Inflammatory macrophage treated with lipopolysaccharide for 1 hour (primary cell): ENCODE measurements at places on chromosomes 16 and 17.
A peak's percentile ranks its signal among the peaks of the same experiment; 100 is the strongest.

GRCh38 chr17:44903012-44903685, 3.9 kb upstream of the EFTUD2 start:
- DNase-seq, result no peak

DNA sequence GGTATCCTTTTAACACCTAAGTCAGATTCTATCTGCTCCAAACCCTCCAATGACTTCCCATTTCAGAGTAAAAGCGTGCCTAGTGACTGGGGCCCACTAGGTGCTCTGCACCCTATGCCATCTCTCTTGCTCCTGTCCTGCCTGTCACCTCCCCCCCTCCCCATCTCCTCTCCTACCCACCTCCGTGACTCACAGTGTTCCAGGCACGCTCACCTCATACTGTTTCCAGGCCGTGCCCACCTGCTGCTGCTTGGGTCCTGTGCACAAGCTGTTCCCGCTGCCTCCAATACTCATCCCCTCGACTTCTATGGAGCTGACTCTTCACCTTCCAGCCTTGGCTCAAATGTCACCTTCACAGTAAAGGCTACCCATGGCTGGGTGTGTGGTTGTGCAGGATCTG, 21.7 kb downstream of the DNAH3 start:
- DNase-seq, result no peak

- DNase-seq, result no peak
These were observed 5.8 kb downstream of the MTHFSD start for GRCh38 chr16:86549076-86549892.

GRCh38 chr17:70242781-70243437, 73.6 kb downstream of the KCNJ2 start:
- no peak for DNase-seq

- no peak for DNase-seq
These were observed 27.8 kb downstream of the USP36 start for GRCh38 chr17:78812855-78813254.

DNA sequence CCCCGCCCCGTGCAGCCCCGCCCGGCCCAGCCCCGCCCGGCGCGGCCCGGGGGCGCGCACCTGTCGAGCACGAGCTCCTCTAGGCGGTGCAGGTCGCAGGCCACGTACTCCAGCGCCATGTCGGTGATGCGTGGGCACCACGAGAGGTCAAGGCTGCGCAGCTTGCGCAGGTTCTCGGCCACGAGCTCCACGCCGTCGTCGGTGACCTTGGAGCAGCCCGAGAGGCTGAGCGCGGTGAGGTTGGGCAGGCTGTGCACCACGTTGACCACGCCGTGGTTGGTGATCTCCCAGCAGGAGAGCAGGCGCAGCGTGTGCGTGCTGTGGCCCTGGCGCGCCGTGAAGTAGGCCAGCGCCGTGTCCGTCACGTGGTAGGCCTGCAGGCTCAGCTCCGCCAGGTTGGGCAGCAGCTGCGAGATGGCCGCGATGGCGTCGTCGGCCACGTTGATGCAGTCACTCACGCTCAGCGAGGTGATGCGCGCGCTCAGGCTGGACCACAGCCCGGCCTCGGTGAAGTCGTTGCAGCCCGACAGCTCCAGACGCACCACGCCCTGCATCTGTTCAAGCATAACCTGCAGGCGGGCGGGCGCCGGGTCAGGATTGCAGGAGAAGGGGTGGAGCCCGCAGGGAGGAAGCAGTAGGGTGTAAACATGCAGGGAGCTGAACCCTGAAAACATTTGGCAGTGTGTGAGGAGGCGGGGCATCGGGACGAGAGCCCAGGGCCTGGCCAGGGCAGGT, 5.3 kb upstream of the WDR24 start:
- no peak for DNase-seq

- no peak for DNase-seq
These were observed 10.7 kb downstream of the CORO6 start for GRCh38 chr17:29612094-29612403.

- no peak for DNase-seq
These were observed 15.4 kb upstream of the MEAK7 start for GRCh38 chr16:84519855-84520254.

DNA sequence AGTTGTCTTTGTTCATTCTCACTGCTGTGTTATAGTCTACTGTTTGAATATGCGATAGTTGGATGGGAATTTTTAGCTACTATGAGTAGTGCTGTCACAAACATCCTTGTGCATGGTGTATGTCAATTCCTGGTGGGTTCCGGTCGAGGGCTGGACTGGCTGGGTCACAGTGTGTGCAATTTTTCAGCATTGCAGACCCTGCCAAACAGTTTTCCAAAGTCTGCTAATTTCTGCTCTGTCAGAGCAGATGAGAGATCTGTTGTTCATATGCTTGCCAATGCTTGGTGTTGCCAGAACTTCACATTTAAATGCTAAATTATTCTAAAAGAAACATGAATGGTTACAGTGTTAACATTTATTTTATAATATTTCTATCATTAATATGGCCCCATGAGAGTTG, 3.6 kb upstream of the C16orf96 start:
- no peak for DNase-seq

DNA sequence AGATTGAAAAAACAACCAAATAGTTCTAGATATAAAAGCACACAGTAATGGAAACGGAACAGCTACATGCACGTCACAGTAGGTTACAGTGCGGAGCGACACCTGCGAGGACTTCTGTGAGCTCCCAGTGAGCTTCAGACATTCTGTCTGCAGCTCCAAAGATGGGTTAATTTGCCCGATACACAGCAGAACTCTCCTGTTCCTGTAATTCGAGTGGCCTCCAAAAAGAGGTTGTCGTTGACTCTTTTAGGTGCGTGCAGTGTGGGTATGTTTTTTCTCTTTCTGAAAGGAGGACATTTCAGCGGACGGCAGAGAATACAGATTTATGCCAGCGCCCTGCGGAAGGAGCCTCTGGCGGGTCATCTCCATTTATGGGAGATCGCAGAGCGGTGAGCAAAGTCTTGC, 2.9 kb downstream of the OR1F1 start:
- no peak for DNase-seq

GRCh38 chr16:88929091-88929445, 47.9 kb downstream of the CBFA2T3 start:
- no peak for DNase-seq

DNA sequence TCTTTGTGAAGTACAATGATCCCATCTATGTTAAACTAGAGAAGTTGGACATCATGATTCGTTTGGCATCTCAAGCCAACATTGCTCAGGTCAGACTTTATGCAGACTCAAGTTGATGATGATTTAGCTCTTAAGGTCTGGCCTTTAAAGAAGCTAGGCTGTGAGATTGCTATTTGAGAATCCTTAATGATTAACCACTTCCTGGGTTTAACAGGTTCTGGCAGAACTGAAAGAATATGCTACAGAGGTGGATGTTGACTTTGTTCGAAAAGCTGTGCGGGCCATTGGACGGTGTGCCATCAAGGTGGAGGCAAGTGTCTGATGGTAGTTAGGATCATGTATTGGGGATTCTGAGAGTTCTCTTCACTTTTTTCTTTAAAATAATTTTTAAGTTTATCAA, 40.3 kb downstream of the AP2B1 start:
- no peak for DNase-seq

DNA sequence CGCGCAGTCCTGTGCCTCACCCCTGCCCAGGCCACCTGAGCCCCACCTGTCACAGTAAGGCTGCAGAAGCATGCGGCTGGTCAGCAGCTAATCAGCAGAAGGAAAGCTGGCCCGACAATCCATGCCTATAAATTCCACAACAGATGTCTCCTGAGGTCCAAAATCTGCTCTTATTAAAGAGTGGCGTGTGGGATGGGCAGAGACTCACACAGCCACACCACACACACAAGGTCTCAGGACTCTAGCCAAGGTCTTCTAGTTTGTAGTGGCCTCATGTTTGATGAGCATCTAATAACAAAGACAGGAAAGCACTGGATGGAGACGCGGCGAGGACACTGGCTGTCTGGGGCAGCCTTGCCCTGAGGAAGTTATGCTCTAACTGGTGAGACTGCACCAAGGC, 55.9 kb downstream of the ANKRD11 start:
- DNase-seq, result no peak

DNA sequence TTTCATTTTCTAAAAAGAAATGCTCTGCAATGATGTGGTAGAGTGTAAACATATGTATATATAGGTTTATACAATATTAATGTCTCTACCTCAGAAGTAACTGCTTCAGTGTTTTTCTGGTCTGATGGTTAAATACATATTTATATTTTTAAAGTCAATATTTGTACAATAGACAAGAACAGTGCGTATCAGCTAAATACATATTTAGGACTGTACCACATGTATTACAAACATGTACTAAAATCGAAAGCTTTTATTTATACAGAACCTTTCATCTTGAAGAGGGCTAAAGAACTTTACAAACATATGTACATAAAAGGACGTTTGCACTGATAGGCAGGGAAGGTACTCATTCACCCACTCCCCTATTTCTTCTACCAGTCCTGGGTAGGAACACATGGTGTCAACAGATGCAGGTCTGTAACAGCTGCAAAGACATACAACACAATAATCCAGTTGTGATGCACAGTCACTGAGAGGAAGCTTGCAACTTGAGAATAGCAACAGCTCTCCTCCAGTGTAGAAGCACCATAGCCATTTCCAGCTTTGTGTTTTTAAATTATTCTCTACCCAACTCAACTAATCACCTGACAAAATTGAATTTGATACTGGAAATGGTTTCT, 206.9 kb upstream of the C17orf78 start:
- DNase-seq, result no peak

GRCh38 chr16:89476379-89476778, 14.0 kb downstream of the ANKRD11 start:
- DNase-seq, result no peak

GRCh38 chr17:40602445-40603443, 37.5 kb upstream of the CCR7 start:
- no peak for DNase-seq

GRCh38 chr16:14345512-14346115, 274.5 kb downstream of the MRTFB start:
- DNase-seq, result peak; percentile 28

GRCh38 chr16:2484898-2485508, 10.1 kb downstream of the TBC1D24 start:
- no peak for DNase-seq

DNA sequence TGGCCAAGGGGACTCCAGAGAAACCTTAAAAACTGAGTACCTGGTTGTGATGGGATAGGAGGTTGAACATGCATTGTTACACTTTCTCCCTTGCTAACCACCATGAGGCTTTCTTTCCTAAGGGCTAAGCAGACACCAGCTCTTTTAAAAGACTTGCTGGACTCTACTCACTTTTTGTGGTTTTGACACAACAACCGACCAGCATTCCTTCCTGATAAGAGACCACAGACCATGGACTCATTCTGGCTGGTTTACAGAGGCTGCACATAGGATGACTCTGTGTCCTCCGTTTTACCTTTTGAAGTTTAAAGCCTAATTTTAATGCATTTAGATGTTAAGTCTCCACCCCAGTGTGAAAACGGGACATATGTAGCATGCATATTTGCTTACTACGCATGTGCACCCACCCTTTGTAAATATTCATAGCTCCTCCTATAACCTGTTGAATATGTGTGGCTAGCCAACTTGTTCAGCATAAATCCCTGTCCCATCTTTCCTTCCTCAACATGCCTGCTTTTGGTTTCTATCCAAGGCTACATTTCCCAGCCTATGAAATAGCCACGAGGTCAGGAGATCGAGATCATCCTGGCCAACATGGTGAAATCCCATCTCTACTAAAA, 475.9 kb downstream of the GRIN2A start:
- no peak for DNase-seq

DNA sequence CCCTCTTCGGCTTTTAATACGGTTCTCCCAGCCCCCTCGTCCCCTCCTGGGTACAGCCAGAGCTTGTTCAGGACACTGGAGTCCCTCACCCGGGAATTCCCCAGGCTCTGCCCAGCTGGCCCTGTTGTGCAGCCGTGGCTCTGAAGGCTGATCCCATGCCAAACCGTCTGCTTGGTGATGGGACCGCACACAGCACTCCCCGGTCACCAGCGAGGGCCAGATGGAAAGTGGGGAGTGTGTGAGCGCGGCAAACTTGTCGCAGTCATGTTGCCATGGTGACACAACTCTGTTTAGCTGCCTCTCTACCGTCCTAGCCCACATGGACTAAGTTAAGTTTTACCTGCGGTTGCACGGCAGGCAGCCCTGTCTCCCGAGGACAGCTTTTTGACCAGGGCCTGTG, 107.9 kb downstream of the RAP1GAP2 start:
- no peak for DNase-seq

DNA sequence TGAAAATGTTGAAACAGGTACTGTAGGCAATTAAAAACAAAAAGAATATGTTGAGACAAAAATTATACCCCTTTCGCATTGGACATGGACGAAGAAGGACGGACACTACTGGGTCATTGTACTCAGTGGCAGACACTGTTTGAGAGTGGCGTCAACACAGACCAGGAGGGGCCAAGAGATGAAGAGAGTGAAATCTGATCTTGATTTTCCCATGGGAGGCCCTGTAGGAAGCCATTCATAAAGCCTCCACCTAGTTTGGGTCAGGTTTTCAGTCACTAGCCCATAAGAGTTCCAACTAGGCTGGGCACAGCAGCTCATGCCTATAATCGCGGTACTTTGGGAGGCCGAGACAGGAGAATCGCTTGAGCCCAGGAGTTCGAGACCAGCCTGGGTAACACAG, 23.6 kb upstream of the SMURF2 start:
- DNase-seq, result no peak

- DNase-seq, result peak; percentile 89
These were observed 59.1 kb downstream of the OR1D5 start for GRCh38 chr17:3004150-3004801.

- peak; percentile 61 for DNase-seq
These were observed 17.3 kb upstream of the SPN start for GRCh38 chr16:29645694-29646187.

GRCh38 chr16:46775214-46775613, 27.1 kb upstream of the MYLK3 start:
- no peak for DNase-seq
